GM18507 (cell line): ENCODE measurements at places on chromosomes 13 and 19.

DNA sequence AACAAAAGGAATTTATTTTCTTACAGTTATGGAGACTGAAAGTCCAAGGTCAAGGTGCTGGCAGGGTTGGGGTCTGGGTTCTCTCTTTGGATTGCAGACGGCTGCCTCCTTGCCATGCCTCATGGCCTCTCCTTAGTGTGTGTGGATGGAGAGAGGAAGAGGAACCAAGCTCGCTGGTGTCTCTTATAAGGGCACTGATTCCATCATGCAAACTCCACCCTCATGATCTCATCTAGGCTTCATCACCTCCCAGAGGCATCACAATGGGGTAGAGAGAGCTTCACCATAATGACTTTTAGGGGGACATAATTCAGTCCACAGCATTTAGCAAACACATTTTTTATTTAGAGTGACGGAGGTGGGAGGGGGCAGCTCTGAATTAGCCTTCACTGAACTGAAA lies 104.9 kb upstream of the ABCC4 start:
- DNase-seq, result no peak

DNA sequence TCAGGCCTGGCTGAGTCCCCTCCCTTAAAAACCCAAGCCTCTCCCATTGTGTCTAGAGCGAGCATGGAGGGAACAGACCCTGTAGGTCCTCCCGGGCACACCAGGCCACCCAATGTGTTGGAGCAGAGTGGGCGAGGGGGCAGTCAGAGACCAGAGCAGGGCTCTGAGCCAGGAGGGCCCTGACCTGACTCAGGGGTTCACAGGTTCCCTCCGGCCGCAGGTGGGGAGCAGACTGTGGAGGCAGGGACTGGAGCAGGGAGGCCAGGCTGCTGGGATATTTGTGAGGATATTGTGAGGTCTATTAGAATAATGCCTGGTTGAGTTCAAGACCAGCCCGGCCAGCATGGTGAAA lies 1.6 kb upstream of the TYROBP start:
- DNase-seq, result no peak

DNA sequence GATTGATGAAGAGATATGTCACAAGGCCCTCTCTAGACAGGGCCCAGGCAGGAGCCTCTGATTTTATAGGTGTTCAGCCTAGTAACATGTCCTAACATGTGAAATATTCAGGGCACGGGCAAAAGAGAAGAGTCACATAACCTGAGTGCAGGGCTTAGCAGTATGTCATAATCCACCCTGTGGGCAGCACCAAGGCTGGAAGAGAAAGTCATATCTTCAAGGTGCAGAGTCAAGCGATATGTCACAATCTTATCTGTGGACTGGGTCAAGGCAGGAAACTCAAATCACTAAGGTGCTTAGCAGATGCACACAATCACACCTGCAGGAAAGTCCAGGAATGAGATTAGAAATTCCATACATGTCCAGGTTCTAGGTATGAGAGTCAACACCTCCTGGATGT lies 51.5 kb upstream of the ZNF728 start:
- DNase-seq, result no peak

- no peak for DNase-seq
Measured at GRCh38 chr13:111953546-111954178, 113.3 kb upstream of the SOX1 start.
